ENCODE measurements at places on chromosomes 1 and 21.

DNA sequence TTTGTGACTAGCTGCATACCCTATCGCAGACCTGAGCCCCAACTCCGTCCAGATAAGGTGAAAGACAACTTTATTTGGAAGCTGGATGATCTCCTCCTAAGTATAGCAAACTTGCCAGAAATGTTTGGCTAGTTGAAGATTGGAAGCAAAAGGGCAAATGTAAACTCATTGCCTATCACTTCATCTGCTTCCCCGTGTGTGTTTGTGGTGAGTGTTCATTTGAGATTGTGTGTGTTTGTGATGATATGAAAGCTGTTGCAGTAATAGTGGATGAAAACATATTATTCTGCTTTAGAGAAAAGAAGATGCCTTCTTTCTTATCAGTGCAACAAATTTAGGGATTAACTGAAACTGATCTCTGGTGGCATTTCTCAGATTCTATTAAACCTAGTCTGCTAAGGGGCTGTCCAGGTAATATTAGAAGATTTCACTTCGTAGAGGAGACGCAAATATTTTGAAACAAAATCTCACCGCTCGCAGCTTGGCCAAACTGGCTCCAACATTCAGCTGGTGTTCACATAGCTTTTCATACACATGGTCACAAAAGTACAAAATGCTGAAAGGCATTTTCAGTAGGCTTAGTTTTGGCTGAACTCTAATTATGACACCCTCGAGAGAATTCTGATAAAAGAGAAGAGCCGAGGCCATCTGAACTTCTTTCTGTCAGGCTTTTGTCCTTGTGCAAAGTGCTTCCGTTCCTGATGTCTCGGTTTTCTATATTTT lies 1.1 kb downstream of the TBX19 start:
- no peak for DNase-seq

GRCh38 chr1:245832771-245833527 lies 674.1 kb downstream of the SMYD3 start:
- no peak for DNase-seq

DNA sequence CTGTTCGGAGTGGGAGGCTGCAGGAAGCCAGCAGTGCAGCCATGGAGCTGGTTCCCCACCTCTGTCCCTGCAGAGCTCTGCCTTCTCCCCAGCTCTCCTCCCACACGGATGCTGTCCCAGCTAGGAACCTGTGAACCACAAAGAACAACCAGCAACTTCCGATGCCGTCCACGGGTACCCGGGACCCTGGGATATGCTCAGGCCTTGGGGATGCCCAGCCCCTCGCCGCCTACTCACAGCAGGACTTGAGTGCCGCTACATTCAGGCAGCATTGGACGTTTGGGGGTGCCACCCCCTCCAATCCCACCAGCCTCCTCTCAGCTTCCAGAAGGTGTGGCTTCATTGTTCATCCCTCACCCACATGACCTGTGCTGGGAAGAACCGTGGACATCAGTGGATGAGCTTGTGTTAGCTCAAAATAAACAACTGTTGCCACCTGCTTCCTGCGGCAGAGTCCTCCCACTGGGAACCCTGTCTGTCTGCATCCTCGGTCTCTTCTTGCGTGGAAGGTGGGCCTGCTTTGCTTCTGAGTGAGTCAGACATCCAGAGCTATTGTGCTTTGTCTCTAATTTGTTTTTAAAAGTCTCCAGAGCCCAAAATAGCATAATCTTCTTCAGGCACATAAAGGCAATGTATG lies 20.1 kb upstream of the AJAP1 start:
- DNase-seq, result no peak

DNA sequence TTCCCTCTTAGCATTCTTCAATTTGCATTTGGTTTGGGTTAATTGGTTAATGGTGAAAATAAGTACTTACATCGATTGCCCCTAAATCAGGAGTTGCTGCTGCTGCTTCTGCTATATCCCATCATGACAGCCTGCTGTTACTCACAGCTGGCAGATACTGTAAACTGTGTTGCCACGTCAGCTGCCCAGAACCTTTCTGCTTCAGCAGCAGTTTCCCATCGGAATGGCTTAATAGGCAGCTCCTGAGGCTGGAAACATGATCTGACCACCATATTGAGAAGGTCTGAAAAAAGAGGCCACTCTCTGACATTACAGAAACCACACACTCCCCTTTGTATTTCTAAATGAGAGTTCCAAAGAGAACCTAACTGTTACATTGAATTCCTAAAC lies 14.3 kb upstream of the SEC16B start:
- DNase-seq, result no peak

- DNase-seq, result no peak
These were observed 423.5 kb upstream of the PROX1 start for GRCh38 chr1:213564215-213564659.

- no peak for DNase-seq
These were observed 103.9 kb upstream of the C1orf174 start for GRCh38 chr1:4003846-4004505.

DNA sequence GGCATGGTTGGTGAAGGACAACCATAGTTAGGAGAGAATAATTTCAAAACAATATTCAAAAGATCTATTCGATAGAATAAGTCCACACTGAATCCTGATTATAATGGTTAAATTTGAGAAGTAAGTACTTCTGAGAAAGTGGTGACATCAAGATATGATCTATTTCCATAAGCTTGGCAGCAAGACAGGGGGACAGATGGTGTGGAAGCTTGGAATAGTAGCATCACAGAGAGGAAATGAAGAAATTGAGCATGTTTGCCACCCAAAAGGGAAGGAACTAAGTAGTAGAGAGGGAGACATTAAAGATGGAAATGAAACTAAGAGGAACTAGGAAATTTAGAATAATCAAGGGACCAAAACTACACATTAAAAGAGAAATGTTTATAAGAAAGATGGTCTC lies 94.5 kb downstream of the OLFM3 start:
- no peak for DNase-seq

GRCh38 chr1:166905900-166906299 lies 29.8 kb upstream of the TADA1 start:
- no peak for DNase-seq

DNA sequence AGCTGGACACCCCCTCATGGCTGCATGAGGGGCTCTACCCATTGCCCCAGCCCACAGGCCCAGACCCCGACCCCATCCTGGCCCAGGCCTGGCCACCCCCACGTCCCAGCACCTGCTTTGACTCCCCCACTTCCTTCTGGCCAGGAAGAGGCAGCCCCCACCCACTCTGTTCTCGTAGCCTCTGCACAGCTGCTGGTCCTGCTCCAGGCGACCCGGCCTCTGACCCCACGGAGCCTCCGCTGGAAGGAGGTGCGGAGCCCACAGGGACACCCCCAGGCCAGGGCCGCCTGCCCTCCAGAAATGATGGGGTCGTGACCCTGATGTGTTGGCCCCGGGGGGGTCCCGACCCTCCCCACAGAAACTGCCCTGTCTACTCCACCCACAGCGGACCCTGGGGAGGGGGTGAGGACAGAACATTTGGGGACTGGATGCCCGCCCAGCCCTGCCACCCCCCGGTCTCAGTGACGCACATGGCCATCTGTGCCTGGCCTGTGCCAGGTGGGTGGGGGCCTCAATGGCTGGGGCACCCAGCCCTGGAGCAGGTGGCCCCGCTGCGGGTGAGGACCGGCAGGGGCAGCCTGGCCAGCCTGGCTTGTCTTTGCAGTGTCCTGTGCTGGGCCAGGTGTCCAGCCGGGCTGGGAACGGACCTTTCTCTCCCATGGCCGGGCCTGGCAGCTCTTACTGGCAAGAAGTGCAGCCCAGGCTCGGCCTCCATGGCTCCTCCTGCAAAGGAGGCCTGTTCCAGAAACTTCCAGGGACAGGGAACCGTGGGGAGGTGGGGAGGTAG lies 78.6 kb downstream of the MORN1 start:
- no peak for DNase-seq

GRCh38 chr1:117573386-117574023 lies 32.3 kb upstream of the TENT5C start:
- no peak for DNase-seq

GRCh38 chr1:116690849-116691406 lies 23.4 kb upstream of the IGSF3 start:
- DNase-seq, result no peak

DNA sequence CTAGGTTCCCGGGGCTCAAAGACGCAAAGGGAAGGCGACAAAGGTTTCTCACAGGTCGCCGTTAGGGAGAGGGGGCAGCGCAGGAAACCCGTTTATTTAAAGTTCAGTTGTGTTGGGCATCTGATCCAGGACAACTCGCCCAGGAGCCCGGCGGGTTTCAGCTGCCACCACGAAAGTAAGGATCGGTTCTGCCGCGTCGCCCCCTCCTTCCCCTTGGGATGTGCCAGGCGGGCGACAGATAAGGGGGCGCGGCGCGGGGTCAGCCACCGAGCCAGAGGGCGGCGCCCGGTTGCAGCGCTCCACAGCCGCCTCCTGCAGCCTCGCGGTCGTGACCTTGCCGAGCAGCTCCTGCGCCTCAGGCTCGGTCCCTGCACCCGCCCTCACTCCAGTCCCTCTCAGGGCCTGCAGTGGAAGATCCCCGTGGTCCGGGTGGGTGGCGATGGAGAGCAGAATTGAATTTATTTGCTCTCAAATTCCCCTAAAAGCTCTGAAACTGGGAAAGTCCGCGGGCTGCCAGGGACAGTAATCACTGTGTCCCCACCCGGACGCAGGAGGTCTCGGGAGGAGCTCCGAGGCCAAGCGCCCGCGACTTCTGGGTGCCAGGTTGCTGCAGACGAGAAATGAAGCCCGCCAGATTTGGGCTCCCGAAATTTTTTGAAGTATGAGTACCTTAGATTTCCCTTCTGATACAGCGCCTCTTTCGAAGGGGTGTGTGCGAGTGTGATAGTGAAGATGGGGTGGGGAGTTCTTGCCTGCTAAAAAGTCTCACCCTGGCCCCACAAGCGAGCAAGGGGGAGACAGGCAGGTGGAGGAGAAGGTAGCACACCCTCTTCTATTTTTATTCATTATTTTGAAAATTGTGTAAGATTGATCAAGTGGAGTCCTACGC lies 28.4 kb upstream of the NFIA start:
- no peak for DNase-seq

- DNase-seq, result no peak
These were observed 19.3 kb upstream of the DNAJC28 start for GRCh38 chr21:33510826-33511225.

- no peak for DNase-seq
These were observed 27.7 kb downstream of the STYXL2 start for GRCh38 chr1:167121375-167122120.

GRCh38 chr1:53063744-53064515 lies 1.9 kb downstream of the PODN start:
- no peak for DNase-seq

DNA sequence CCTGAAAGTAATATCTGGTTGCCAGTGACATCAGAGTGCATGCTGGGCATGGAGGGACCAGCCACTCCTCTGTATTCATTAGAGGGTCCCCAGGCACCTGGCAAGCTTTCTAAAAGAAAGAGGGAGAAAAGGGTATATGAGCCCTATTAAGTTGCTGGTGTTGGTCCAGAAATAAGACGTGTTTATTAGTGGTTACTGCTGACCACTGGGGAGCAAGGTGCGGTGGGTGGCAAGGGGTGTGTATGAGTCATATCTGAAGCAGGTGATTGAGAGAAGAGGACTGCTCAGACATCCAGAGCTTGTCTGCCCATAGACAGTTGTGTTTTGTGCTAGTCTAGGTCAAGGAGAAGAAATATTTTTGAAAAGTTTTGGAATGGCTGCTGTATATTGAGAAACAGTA lies 298.1 kb downstream of the TM2D1 start:
- no peak for DNase-seq

DNA sequence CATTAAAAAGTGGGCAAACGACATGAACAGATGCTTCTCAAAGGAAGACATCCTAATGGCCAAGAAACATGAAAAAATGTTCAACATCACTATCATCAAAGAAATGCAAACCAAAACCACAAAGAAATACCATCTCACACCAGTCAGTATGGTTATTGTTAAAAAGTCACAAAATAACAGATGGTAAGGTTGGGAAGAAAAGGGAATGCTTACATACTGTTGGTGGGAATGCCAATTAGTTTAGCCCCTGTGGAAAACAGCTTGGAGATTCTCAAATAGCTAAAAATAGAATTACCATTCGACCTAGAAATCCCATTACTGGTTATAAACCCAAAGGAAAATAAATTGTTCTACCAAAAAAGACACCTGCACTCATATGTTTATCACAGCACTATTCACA lies 369.4 kb downstream of the KCNH1 start:
- no peak for DNase-seq

DNA sequence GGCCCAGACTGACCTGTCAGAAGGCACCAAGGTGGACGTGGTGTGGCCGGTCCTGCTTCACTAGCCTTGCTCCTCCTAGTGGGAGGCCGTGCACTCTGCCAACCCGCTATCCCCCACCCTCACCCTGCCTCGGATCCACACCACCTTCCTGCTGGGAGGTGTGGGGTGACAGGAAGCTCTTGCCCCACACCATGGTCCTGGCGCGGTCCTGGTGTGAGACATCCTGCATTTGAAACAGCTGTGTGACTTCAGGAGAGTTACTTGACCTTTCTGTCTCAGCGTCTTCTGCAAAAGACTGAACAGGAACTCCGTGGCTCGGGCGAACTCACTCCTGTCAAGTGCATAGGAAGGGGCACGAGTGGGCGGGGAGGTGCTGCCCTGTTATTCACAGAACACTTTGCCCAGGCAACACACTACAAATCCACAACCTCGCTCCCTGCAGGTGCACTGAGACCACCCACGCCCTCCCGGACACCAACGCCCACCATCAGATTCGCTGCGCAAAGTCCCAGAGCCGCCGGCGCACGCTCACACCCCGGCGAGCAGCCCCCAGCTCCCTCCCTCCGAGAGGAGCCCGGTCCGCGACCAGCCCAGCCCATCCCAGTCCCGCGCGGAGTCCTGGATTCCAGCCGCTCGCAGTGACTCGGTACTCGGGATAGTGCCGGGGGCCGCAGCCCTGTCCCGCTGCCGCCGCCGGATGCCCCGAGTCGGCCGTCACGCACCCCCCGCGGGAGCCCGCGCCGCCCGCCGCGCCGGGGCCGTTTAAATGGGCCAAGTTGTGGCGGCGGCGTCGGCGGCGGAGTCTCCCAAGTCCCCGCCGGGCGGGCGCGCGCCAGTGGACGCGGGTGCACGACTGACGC lies at the start of gene SAMD11:
SAMD11 (plus strand) TSS at position 793 of the 860 bp plus-strand sequence. CDS start 509 bp downstream, outside the sequence.
- DNase-seq, result peak; percentile 44

GRCh38 chr1:176692988-176693696 lies 230.2 kb downstream of the PAPPA2 start:
- DNase-seq, result no peak

- DNase-seq, result no peak
These were observed 211.1 kb downstream of the MATN1 start for GRCh38 chr1:30511991-30512913.

- no peak for DNase-seq
These were observed 26.8 kb downstream of the RSPH1 start for GRCh38 chr21:42469272-42469671.

GRCh38 chr1:205493241-205494085 lies 11.0 kb upstream of the CDK18 start:
- no peak for DNase-seq

GRCh38 chr1:9070486-9070885 lies 1.1 kb upstream of the SLC2A5 start:
- no peak for DNase-seq
